Frontal cortex (tissue), 4 donors: ENCODE measurements at places on chromosomes 5 and 9. TPM values are rescaled to one million over a fixed set of nuclear protein-coding genes. Genes with fewer than 3 reads are reported as not detected.

DNA sequence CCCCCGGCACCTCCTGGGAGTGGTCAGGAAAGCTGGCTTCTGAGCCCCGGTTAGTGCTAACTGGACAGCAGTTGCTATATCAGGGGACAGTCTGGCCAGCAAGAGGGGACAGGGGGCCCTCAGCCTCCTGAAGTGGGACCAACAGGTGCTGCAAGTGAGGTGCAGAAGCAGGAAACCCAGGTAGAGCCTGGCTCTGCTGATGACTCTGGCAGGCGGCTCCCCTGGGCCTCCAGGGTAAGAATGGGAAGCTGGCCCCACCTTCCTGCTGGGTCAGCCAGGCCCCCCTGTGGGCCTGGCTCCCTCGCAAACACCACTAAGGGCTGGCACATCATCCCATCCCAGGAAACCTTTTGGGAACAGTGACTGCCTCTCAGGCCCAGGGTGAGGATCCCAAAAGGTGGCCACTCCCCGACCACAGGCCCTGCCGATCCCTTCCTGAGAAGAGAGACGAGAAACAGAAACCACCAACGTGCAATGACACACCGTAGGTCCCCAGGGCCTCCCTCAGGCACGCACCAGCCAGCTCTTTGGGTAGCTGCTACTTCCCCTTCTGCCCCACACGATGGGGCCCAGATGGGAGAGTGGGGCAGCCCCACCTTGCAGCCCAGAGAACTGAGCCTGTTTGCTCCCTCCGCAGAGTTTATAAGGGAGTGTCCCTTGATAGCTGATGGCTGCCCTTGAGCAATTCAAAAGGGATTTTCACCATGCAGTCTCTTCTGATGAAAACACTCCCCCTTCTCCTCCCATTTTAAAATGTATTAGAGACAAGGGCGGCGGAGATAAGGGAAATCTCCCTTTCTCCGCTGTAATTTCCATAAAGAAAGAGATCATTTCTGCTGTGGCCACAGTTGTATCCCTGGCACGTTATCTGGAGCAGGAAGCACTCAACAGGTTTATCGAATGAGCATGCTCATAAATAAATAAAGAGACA lies 76.8 kb downstream of the STK10 start:
- no peak for DNase-seq

DNA sequence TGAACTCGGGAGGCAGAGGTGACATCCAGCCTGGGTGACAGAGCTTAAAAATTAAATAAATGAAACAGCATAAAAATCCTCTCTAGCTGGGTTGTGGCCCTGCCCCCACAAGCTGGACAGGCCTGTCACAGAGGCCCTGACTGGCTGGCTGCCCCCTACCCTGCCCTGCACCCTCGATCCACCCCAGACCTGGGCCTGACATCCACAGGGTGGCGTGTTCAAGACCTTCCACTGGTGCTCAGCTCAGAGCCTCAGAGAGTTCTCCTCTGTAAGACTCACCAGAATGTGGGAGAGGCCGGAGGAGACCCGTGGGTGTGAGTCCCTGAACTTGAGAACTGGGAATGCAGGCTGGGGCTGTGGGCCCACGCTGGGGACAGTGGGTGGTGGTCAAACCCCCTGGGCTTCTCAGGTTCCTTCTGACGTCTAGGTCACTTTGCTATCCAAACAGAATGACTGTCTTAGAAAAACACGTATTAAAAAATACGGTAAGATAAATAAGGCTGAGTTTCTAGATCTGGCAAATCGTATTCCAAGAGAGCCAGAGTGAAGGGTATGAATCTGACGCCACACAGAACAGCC lies 9.7 kb upstream of the WDR38 start:
- DNase-seq: no peak

DNA sequence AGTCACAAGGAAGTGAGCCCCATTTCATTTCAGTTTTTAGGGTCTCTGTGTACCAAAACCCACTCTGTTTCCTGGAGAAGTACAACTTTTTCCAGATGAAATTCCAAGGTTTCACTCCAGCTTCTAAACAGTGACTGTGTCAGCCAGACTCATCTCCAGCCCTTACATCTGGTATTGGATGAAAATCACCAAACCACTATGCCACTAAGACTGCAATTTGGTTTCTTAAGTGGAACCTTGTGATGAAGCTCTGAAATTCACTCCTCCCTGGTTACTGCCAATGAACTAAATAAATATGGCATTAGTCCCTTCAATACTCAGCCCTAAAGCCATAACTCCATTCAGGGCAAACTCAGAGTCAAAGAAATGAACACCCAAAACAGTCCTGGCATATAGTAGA lies 211.2 kb upstream of the DAPK1 start:
- no peak for DNase-seq

MARVELD2 gene
- 0.41 TPM for total RNA-seq

ADAMTS2 gene
- total RNA-seq: 3.3 TPM

ENTREP1 gene
- total RNA-seq: 0.82 TPM

MOB3B gene
- total RNA-seq: 2.9 TPM
